ENCODE measurements at places on chromosomes 16 and 17.

- DNase-seq = no peak
Observed at GRCh38 chr16:73912281-73912680, 384.3 kb upstream of the PSMD7 start.

GRCh38 chr16:84136331-84137125 lies 8.4 kb downstream of the HSDL1 start:
- no peak for DNase-seq

- DNase-seq = no peak
Observed at GRCh38 chr16:8736123-8736668, 61.2 kb downstream of the TMEM186 start.

GRCh38 chr17:4584917-4585637 lies 748 bp downstream of the SMTNL2 start:
- no peak for DNase-seq

- DNase-seq = no peak
Observed at GRCh38 chr16:85627526-85628264, 14.6 kb downstream of the GSE1 start.

- peak; percentile 57 for DNase-seq
Observed at GRCh38 chr17:33113276-33113990, 121.8 kb downstream of the SPACA3 start.

- no peak for DNase-seq
Observed at GRCh38 chr17:10169290-10169689, 29.1 kb downstream of the GAS7 start.

- peak; percentile 35 for DNase-seq
Observed at GRCh38 chr17:8041249-8041928, 2.5 kb downstream of the ALOX15B start.

- DNase-seq = no peak
Observed at GRCh38 chr17:47686664-47687327, 7.2 kb upstream of the TBKBP1 start.

DNA sequence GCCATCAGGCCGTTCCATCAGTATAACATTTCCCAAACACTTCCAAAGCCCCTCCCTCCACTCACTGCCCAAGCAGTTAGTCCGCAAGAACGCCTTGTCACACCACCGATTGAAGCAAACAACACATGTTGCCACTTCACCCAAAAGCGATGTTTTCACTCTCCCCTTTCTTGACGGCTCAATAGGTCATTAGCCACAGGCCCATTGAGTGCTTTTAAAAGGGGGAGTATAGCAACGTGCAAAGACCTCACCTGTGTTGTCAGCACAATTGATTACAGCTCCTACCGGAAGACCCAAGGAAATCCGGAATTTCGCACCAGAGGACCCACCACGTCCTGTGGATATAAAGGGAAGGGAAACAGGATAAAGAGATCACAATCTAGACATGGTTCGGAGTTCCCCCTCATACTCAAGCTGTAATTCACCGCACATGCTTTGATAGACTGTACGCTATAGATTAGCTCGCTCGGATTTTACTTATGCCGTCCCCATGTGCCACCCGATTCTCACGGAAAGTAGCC lies 690 bp downstream of the RPL23 start:
- no peak for DNase-seq

Measured in astrocyte of the cerebellum (primary cell).